ENCODE measurements at places on chromosomes 7 and 10.

GRCh38 chr7:18902892-18903291 lies 214.5 kb downstream of the TWIST1 start:
- no peaks in the 10 kb centered on the region for H3K4me1 ChIP-seq
- no peak overlapping the region for H3K27ac ChIP-seq
- no peak overlapping the region for H3K4me3 ChIP-seq
- no peaks in the 10 kb centered on the region for H3K27me3 ChIP-seq
- DNase-seq = no peak
- H3K36me3 ChIP-seq = no peaks in the 10 kb centered on the region

- no peaks in the 10 kb centered on the region for H3K27me3 ChIP-seq
- peak; percentile 54 for DNase-seq
- H3K4me1 ChIP-seq = peaks cover 50% of the 10 kb centered on the region
- H3K4me3 ChIP-seq = peak overlapping the region; percentile 97
Measured at GRCh38 chr10:73810735-73811465, 498 bp downstream of the NDST2 start.

GRCh38 chr10:43955002-43955596 lies 306.4 kb upstream of the ZNF32 start:
- no peaks in the 10 kb centered on the region for H3K4me1 ChIP-seq
- H3K4me3 ChIP-seq = no peak overlapping the region
- H3K36me3 ChIP-seq = no peaks in the 10 kb centered on the region
- H3K27ac ChIP-seq = no peak overlapping the region

DNA sequence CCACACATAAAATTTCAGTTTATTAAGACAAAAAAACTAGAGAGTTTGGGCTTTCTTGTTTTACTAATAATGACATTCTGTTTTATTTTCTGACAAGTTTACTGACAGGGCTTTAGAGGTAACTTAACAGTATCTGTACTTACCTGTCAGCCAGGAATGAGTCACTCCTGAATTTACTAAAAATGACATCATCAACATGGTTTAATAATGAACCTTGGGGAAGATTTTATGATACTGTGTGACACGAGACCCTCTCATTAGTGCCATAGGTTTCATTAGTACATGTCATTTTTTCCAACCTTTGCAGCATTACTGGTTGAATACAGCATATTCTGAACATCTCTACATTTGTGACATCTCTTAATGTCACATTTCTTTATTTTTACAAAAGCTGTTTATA lies 131.1 kb downstream of the KCND2 start:
- no peak overlapping the region for H3K4me3 ChIP-seq
- H3K36me3 ChIP-seq = no peaks in the 10 kb centered on the region
- DNase-seq = no peak
- H3K4me1 ChIP-seq = no peaks in the 10 kb centered on the region
- no peaks in the 10 kb centered on the region for H3K27me3 ChIP-seq

DNA sequence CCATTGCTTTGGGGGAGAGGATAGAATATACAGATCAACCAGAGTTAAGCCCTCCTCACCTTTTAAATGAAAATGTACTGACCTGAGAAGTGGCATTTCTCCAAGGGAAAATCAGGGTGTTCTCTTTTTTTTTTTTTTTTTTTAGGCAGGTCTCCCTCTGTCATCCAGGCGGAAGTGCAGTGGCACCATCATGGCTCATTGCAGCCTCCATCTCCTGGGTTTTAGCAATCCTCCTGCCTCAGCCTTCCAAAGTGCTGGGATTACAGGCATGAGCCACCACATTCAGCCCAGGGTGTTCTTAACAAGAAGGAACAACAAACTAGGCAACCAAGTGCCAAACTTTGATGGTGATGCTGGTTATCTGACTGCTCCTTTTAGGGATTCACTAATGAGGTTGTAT lies 111.0 kb downstream of the SVOPL start:
- peaks cover 6% of the 10 kb centered on the region for H3K36me3 ChIP-seq
- no peaks in the 10 kb centered on the region for H3K27me3 ChIP-seq
- no peak overlapping the region for H3K27ac ChIP-seq
- no peak for DNase-seq
- no peaks in the 10 kb centered on the region for H3K4me1 ChIP-seq

- peaks cover 14% of the 10 kb centered on the region for H3K4me1 ChIP-seq
- no peak for DNase-seq
- H3K36me3 ChIP-seq = peaks cover 2% of the 10 kb centered on the region
- no peak overlapping the region for H3K4me3 ChIP-seq
- peaks cover 9% of the 10 kb centered on the region for H3K27me3 ChIP-seq
Measured at GRCh38 chr10:30559180-30559579, 70.4 kb downstream of the LYZL2 start.

DNA sequence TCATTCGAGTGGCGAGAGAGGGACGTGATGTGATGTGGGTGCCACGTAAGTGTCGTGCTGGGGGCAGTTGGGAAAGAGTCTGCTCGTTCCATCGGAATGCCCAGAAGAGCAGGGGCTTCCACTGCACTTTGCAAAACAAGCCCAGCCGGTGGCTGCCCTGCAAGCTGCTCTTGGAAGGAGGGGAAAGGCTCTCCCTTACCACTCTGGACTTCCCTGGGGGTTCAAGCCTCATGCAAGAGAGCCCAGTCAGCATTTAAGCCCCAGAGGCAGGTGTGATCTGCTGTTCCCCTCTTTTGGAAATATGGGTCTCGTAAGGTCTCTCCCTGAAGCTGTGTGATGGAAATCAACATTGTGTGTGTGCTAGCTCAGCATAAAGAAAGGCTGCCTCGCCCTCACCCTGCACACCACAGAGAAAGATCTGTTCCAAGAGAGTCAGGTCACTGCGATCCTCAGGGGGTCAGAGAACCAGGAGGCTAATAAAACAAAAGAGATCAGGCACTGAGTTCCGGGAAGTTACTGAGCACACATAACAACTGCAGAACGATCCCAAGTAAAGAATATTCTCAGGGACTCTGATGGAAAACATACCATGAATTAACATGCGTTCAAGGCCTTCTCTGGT lies 212.5 kb downstream of the ADAM12 start:
- H3K27ac ChIP-seq = no peak overlapping the region
- no peaks in the 10 kb centered on the region for H3K27me3 ChIP-seq
- H3K4me1 ChIP-seq = no peaks in the 10 kb centered on the region
- DNase-seq = no peak
- no peak overlapping the region for H3K4me3 ChIP-seq
